ENCODE measurements at places on chromosomes 13 and 19.

DNA sequence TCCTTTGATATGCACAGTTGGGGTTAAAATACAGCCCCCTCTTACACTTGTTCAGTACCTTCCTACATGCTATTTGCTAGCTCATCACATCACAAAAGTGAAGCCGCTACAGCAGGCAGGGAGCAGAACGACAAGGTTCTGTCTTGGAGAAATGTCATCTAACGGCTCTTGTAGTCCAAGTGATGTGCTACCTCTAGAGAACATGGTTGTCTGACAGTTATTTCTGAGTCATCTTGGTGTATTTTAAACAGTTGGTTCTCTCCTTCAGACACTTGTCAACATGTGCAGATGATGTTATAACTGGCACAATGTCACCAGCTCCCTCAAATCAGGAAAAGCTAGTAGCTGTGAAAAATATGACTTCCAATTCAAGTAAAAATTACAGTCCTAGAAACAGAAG, 865.0 kb downstream of the PCDH9 start:
- DNase-seq: no peak

DNA sequence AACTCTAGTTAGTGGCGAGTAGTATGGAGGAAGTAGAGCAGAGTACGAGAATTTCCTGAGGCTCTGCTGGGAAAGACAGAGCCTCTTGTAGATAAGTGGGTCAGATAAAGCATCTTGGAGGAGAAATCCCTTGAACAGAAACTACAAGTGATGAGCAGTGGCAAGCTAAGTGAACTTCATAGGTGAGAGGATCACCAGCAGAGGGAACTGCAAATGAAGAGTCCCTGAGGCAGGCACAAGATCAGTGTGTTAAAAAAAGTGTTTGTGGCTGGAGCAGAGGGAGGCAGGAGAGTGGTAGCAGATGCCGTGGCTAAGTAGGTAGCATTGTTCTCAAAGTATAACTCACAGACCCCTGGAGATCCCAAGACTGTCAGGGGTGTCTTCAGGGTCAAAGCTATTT, 437.6 kb downstream of the HS6ST3 start:
- DNase-seq: no peak

DNA sequence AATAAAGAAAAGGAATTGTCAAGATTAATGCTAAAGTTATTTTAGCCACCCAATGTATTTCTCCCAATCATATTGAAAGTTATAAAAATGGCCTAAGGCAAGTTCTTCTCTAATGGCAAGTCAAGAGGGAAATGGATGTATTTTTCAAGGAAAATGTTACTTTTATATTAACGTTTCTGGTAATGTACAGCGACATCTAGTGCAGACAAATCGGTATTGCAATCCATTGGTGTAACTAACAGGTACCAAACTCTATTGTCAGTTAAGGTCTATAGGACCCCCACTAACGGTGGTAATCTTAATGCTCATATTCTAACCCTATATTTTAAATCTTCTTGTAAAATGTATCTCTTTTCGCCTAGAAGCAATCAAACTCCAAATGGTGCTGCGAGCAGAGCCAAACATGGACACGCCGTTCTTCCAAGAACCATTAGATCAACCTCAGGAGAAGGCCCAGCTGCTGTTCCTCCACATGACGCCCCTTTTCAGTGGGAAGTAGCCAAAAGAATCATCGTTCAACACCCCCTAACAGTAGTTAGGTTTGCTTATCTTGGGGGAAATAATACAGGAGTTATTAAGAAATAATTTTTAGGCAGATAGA, 98.5 kb upstream of the PABPC3 start:
- DNase-seq: no peak

GRCh38 chr19:3366753-3367627, 607 bp downstream of the NFIC start:
- no peak for DNase-seq

DNA sequence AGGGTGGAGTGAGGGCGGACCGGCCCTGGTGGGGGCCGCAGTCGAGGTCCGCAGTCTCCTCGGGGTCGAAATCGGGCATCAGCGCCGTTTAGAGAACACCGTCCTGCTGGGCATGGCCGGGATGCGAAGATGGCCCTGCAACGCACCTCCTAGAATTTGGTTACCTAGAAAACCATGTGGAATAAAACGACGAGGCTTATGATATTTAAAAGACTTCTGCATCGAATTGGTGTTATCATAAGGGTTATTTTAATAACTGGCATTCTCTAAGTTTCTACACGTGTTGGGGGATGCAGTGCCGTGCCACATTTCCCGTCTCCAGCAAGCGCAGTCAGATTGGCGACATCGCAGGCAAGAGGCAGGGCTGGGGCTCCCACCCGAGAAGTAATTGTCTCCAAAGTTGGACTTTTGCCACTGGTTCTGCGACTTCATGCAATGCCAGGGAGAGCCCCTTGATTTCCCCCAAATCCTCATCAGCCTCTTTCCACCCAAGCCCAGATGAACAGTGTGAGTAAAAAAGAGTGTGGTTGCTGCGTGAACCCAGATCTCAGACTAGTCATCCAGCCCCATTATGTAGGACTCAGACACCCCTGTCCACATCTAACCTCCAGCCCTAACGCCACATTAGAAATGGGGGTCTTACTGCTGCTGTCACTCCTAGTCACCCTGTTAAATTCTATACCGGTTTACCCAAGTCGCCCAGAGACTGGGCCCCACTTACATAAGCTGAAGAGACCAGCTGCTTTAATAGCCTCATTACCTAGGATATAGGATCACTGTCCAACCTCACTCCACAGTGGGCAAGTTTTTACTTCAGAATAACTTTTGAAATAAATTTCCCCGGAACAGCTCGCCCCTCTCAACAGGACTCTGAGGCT, 571 bp upstream of the DHRS12 start:
- DNase-seq: no peak

GRCh38 chr13:84050536-84050935, 168.3 kb upstream of the SLITRK1 start:
- DNase-seq: no peak

DNA sequence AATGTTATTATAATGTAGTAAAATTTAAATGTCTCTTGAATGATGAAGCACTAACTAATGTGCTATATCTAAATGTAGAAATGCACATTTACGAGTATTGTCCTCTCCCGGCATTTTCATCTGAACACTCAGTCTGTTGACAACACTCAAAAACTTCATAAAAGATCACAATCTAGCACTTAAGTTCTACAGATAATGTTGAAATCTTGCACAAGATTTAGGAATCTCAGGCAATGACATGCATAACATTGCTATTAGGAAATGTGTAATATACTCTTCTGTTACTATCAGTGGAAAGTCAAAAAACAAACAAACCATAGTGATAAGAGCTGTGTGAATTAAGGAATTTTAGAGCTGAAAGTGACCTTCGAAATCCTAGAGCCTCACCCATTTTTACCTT, 37.5 kb upstream of the XPO4 start:
- no peak for DNase-seq

- DNase-seq: no peak
Observed at GRCh38 chr13:95547531-95548167, 4.9 kb upstream of the CLDN10 start.

GRCh38 chr13:114142137-114142550, 9.7 kb upstream of the RASA3 start:
- no peak for DNase-seq

- no peak for DNase-seq
Observed at GRCh38 chr19:35847911-35848310, 4.4 kb downstream of the NPHS1 start.

GRCh38 chr13:92488249-92488852, 738.3 kb upstream of the GPC6 start:
- DNase-seq: no peak

GRCh38 chr19:898663-899062, 5.4 kb downstream of the RNU6-9 start:
- DNase-seq: no peak

- DNase-seq: no peak
Observed at GRCh38 chr13:77528834-77529500, 6.5 kb upstream of the SCEL start.

DNA sequence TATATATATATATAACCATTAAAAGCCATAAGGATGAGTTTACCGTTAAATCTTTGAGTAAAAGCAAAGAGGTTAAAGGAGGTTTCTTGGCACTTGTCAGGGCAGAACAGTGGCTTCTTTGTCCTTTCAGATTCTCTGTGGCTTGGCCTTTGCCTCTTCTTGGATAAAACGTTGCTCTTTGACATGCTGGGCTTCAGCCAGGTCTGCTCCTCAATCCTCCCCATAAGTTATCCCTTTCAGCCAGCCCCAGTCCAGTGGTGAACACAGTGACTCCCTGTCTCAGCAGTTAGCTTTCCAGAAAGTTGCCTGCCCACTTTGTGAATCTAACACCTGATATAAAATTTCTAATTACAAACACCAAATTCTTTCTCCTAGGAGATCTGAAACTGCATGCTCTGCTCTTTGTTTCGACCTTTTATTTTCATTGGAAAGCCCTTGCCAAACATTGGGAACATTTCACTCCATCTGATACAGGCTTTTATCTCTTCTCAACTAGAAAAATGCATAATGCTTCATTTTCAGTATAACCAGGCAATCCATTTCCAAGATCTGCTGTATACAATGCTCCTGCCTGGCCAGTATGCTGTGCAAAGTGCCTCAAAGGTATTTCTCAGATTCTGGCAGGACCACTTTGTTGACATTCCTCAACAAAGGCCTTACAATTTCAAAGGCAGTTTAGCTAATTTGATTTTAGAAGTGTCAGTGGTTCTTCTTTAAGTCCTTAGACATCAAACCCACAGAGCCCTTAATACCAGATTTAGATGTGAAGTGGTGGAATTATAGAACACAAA, 16.2 kb upstream of the MED4 start:
- DNase-seq: no peak

GRCh38 chr19:44796701-44797115, 12.2 kb upstream of the BCAM start:
- no peak for DNase-seq

DNA sequence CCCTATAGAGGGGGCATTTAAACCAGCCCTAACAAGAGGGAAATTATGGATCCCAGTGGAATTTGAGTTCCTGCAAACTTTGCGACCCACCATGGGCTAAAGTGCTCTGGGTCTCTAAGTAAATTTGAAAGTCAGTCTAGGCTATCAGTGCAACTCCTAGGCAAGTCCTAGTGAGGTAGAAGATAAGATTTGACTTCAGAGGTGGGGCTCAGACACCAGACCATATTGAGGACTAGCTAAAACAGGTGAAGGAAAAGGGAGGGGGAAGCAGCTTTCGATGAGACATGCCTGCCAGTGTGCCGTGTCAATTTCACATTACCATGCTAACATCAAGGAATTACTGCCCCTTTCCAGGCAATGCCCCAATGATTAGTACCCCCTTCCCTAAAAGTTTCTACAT, 38.4 kb downstream of the CD320 start:
- no peak for DNase-seq

DNA sequence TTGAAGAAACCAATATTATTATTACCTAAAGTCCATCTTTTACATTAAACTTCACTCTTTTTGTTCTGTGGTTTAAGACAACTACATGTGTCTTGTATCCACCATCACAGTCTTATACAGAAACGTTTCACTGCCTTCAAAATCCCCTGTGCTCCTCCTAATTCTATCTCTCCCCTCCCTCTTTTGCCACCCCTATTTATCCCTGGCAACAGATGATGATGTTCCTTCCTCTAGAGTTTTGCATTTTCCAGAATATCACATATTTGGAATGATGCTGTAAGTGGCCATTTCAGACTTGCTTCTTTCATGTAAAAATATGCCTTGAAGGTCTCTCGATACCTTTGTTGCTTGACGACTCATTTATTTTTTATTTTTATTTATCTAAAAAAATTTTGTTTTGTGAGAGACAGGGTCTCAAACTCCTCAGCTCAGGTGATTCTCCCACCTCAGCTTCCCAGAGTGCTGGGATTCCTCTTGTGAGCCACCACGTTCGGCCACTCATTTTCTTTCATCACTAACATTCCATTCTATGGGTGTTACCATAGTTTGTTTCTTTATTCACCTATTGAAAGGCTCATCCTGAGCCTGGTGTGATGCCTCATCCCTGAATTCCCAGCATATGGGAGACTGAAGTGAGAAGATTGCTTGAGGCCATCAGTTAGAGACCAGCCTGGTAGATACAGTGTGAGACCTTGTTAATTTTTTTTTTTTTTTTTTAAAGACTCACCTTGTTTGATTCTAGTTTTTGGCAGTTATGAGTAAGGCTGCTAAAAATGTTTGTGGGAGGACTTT, 8.4 kb downstream of the ZNF763 start:
- DNase-seq: no peak

DNA sequence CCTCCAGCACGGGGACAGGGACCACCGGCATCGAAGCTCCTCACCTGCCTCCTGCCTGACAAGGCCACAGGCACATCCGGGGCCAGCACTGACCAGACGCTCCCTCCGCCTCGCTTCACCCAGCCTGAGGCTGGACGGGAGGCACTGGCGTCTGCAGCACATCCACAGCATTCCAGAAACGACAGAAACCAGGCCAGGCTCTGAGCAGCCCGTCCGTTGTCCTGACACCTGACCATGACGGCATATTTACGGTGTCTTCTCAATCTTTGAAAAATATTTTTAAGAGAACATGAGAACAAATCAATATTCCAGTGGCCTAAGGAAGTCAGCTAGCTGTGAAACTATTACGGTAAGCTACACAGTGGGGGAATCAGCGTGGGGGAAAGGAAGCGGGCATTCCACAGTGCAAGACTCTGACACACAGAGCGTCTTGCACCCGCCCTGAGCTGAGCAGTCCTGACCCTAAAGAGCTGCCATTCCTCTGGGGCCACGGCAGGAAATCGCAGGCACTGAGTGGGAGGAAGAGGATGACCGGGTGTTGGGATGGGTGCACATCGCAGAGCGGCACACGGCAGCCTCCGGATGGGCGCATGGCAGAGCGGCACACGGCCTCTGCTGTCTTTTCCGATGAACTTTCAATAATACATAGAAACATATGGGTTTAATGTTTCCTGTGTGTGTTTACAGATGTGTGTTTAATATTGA, 26.8 kb downstream of the RASA3 start:
- no peak for DNase-seq

- DNase-seq: no peak
Observed at GRCh38 chr13:61884830-61885229, 469.2 kb upstream of the PCDH20 start.

DNA sequence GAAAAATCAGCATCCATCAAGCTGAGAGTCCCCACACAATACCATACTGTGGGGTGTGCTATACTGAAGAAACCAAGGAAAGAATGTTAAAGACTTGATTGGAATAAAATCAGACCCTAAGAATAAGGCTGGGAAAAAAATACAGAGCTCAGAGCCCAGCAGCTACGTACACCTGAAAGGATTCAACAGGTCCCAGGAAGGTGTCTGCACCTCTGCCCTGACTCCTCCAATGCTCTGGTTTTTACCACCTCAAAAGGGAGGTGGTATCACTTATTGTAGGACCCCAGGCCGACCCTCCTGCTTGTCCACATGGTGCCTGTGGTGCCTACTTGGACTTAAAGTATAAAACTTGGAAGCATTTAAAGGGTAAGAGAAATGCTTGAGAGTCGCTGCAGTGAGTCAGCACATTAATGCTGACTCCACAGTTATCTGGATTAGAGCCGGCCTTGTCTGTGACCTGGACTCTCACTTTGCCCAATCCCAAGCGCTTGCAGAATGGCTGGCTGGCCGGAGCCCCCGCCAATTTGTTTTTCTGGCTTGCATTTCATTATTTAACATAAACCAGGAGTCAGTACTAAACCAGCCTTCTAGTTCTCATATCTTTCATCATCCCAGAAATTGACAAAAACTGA, 110.1 kb downstream of the FGF14 start:
- no peak for DNase-seq

Measured in stimulated activated CD4-positive, alpha-beta T cell treated with anti-CD3 and anti-CD28 coated beads, Interleukin-15, amount 100 ng/mL, for 1 hour (primary cell).